ENCODE measurements at places on chromosomes 5 and 9.
A peak's percentile ranks its signal among the peaks of the same experiment; 100 is the strongest.

- no peak for DNase-seq
Observed at GRCh38 chr9:33341182-33341581, 50.9 kb downstream of the NFX1 start.

DNA sequence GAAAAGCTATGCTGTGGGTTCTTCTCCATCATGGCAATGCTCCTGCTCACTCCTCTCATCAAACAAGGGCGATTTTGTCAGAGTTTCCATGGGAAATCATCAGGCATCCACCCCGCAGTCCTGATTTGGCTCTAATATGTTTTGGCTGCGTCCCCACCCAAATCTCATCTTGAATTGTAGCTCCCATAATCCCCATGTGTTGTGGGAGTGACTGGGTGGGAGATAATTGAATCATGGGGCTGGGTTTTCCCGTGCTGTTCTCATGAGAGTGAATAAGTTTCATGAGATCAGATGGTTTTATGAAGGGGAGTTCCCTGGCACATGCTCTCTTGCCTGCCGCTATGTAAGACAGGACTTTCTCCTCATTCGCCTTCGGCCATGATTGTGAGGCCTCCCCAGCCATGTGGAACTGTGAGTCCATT lies 163.8 kb downstream of the GADD45G start:
- no peak for DNase-seq

GRCh38 chr5:148687427-148687826 lies 33.1 kb upstream of the HTR4 start:
- DNase-seq, result no peak

GRCh38 chr5:172834415-172835289 lies 601 bp downstream of the ERGIC1 start:
- DNase-seq, result no peak

DNA sequence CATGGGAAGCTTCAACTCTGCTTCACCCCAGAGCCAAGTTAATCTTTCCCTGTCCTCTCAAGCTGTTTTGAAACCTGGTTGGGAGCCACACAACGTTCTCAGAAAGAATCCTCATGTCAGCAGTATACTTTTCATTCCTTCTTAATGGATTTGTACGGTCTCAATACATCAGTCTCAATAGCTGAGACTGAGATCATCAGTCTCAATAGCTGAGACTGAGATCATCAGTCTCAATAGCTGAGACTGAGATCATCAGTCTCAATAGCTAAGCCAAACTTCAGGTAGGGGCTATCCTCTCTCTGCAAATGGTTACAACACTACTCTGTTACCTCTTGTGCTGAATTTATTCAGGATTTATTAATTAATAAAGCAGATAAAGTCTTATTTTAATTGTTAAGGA lies 1317.4 kb upstream of the CDH9 start:
- no peak for DNase-seq

DNA sequence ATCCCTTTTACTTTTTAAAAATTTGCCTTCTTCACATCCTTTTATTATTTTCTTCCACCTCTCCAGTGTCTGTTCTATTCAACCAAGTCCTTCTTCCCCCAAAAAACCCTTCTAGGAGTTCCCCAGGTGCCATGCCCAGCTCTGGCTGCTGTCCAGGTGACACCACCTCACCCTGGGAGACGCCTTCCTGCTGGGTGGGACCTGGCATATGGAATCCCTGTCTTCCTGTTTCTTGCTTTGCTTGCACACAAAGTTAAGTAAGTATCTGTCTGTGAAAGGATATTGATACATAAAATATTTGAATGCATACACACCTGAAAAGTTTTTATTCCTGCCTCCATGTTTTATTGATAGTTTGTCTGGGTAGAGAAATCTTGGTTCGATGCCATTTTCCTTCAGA lies 23.1 kb upstream of the MED10 start:
- DNase-seq, result no peak

GRCh38 chr9:30796764-30797163 lies 1587.7 kb upstream of the ACO1 start:
- peak; percentile 74 for DNase-seq

GRCh38 chr9:110148384-110148783 lies 59.6 kb downstream of the C9orf152 start:
- DNase-seq, result no peak

- DNase-seq, result peak; percentile 76
Observed at GRCh38 chr9:95458666-95459065, 58.1 kb downstream of the PTCH1 start.

- no peak for DNase-seq
Observed at GRCh38 chr5:77266291-77266690, 55.8 kb downstream of the PDE8B start.

DNA sequence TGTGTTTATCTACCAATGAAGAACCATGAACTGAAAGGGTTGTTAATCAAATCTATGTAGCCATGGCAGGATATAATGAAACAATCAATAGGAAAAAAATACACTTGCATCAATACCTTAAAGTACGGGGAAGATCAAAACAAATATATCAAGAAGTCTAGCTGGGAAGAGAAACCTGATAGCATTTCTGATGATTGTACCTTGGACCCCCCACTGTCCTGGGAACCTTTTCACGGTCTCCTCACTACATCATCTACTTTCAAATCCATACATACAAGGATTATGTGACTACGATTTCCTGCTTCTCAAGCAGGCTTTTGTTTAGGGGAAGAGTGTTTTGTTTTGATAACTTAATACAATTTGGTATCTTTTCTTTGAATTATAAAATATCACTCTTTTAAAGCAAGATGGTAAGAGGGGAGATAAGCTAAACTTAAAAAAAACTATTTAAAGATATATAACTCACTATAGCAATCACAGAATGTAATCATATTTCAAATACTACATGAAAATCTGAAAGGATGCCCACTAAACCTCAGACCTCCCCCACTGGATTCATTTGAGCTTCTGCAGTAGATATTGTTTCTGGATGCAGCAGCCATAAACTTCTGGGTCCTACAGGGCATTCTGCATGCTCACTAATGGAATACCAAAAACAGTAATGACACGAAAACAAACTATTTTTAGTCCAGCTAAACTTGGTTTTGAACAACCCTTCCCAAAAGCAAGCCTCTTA lies 8.0 kb downstream of the EBF1 start:
- DNase-seq, result no peak

- DNase-seq, result no peak
Observed at GRCh38 chr9:25889661-25890060, 211.4 kb upstream of the TUSC1 start.

DNA sequence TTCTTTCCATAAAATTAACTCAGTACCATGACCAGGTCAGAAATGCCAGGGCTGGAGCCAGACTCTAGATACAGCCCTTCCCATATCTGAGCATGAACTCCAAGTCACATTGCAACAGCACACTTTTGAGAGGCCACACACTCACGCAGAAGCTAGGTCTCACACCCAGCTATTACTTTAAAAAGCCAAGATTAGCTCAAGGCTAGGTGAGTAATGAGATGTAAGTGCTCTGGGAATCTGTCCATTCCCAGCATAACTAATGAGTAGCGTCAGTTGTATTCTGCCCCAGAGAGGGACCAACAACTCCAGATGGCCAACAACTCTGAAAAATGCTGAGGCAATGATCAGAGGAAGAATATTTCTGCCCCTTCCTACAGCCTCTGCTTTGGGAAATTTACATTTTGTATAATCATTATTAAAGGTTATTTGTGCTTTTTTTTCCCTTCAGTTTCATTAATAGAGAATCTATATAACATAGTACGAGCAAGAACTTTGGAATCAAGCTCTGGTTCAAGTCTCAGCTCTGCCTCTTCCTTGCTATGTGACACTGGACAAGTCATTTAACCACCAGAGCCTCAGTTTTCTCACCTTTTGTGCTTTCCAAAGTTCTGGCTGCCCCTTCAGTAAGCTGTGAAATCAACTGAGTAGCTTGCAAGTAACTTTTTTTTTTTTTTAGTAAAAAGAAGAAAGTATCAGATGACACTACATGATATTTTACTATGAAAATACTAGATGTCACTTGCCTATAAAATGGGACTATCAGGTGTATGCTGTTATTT lies 118.3 kb downstream of the NR6A1 start:
- DNase-seq, result no peak

GRCh38 chr5:100826133-100826532 lies 76.9 kb downstream of the ST8SIA4 start:
- DNase-seq, result no peak

GRCh38 chr9:124489222-124489621 lies 18.0 kb downstream of the NR5A1 start:
- DNase-seq, result no peak

- no peak for DNase-seq
Observed at GRCh38 chr5:73442996-73443627, 5.5 kb downstream of the FOXD1 start.

DNA sequence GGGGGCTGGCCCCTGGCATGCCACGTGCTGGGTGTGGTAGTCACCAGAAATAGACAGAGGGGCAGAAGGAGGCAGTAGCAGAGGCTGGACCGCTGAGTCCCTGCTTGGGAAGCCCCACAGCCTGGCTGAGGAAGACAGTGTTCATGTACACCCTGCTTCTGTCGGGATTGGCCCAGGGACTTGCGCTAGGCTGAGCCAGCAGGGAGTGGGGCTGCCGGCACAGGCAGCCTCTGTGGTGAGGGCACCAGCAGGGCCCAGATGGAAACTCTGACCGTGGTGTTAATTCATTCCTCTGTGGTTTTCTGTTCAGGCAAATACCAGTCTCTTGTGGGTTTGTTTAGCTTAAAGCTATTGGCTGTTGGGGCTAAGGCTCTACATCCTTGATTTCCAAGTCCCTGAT lies 108.6 kb upstream of the RAD23B start:
- no peak for DNase-seq

GRCh38 chr5:19099195-19099594 lies 888.8 kb downstream of the CDH18 start:
- no peak for DNase-seq

GRCh38 chr9:16681652-16681987 lies 188.8 kb downstream of the BNC2 start:
- DNase-seq, result no peak

- DNase-seq, result no peak
Observed at GRCh38 chr9:73906671-73907070, 590.5 kb upstream of the RORB start.

GRCh38 chr5:25948278-25948677 lies 1090.1 kb downstream of the CDH9 start:
- DNase-seq, result no peak

DNA sequence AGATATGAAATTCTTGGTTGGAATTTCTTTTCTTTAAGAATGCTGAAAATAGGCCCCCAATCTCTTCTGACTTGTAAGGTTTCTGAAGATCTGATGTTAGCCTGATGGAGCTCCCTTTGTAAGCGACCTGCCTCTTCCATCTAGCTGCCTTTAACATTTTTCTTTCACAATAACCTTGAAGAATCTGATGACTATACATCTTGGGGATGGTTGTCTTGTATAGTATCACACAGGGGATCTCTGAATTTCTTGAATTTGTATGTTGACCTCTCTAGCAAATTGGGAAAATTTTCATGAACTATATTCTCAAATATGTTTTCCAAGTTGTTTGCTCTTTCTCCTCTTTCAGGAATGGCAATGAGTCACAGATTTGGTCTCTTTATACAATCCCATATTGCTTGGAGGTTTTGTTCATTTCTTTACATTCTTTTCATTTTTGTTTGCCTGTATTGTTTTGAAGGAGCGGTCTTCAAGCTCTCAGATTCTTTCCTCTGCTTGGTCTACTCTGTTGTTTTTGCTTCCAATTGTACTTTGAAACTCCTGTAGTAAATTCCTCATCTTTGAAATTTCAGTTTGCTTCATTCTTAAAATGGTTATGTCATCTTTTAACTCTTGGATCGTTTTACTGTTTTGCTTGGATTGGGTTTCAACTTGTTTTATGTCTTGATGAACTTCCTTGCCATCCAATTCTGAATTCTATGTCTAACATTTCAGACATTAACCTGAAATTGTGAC lies 245.2 kb upstream of the TARS1 start:
- DNase-seq, result no peak

GRCh38 chr5:32343058-32343672 lies 30.4 kb upstream of the MTMR12 start:
- no peak for DNase-seq

GRCh38 chr5:83059341-83059740 lies 17.9 kb downstream of the TMEM167A start:
- no peak for DNase-seq

- DNase-seq, result no peak
Observed at GRCh38 chr5:39053189-39053588, 21.0 kb downstream of the RICTOR start.

DNA sequence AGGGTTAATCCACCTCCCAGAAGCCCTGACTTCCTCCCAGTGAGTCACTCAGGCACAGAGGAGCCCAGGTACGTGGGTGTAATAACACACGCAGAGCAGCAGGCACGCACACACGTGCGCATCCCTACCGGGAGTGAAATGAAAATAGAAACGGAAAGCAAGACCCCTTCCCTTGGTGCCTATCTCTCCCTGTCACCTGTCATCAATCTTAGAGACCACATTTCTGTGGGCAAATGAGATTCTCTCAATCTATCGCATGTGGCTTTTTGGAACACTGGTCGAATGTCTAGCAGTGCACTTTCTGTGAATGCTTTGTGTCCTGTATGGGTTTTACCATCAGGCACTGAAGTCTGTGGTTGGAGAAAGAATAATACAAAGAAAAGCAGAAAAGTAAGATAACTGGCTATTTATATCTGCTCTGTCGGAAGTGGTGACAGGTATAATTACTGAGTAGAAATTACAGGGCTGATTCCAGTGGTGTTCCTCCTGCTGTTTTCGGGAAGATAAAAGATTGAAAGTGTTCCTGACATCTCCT lies 137.7 kb upstream of the GRIA1 start:
- no peak for DNase-seq

Measured in NCI-H1105 treated with DMSO at 0.1 percent for 48 hours (cell line).